Thymus (tissue), 14 donors: ENCODE measurements at places on chromosomes 5 and 9. TPM values are rescaled to one million over a fixed set of nuclear protein-coding genes. Genes with fewer than 3 reads are reported as not detected.

DNA sequence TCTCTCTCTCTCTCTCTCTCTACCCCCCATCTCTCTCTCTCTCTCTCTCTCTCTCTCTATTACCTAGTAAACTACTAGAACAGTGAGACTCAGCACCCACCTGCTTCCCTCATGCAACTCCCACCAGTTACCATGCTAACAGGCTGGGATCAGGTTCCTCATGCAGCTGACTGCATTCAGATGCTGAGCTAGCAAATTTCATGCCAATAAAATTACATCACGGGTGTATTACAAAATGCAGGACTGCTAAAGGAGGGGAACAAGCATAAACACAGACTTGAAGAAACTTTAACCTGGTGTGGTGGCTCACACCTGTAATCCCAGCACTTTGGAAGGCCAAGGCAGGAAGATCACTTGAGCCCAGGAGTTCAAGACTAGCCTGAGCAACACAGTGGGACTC, 76.0 kb downstream of the CEMIP2 start:
- no peak for DNase-seq

The GAPT gene
- 3.1 TPM for polyA plus RNA-seq

The C5orf58 gene
- 0.48 TPM for polyA plus RNA-seq

The ASPN gene
- 3.9 TPM for polyA plus RNA-seq

The PCDHGA3 gene
- 0.11 TPM for polyA plus RNA-seq

GRCh38 chr9:126321742-126322141, 4.9 kb upstream of the MVB12B start:
- no peak for DNase-seq

The CMYA5 gene
- polyA plus RNA-seq = 7.2 TPM

DNA sequence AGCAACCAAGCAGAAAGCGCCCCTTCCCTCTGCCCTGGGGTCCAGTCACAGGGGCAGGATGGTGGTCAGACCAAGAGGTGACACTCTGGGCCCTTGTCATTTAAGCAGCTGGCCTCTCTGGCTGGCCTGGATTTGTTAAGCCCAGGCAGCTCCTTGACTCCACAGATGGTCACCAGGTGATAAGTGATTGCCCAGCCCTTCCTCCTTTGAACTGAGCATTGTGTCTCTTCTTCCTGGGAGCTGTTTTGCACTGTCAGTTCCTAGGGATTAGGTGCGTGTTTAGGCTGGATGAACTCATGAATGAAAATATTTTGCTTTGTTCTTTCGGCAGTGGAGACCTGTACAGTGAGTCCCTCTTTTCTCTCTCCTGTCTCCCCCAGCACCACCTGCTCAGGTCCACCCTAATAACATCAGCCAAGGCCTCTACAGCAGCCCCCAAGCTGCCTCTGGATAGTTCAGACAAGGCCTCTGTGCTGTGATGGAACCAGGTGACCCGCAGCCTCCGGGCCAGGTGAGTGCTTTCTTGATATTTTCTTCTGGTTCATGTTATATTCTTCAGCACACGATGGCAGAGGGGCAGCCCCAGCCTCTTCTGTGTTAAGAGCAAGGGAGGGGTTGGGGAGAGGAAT, 139.7 kb upstream of the PITX1 start:
- no peak for DNase-seq

- no peak for DNase-seq
These were observed 24.0 kb downstream of the SEMA4D start for GRCh38 chr9:89473762-89474469.

The ACTBL2 gene
- 0.07 TPM for polyA plus RNA-seq

DNA sequence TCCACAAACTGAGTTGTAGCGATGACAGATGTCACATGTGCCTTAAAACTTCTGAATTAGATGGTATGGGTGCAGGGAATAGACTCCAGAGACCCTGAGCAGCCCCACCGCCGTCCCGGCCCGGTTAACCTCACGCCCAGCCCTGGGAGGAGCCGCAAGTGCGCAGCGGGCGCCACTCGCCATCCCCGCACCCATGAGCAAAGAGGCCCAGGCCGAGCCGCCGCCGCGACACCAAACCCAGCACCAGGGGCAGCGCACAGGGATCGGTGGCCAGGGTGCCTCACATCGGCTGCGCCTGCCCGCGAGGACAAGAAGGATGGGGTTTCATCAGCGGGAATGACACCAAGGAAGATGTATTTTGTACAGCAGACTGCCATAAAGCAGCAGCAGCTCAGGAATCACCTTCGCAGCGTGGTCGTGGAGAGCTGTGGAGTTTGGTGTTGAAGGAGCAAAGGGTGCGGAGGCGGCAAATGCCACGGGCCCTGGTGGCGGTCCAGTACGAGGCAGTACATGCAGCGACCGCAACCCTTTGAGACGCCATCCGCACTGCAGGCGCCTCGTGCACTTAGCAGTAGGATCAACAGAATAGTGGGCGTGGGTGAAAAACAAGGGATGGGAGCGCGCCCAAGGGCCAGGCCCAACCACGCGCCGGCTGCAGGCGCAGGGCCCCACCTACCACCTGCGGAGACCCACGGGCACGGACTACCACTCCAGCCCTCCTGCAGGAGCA, 89.7 kb downstream of the ZNF366 start:
- no peak for DNase-seq

DNA sequence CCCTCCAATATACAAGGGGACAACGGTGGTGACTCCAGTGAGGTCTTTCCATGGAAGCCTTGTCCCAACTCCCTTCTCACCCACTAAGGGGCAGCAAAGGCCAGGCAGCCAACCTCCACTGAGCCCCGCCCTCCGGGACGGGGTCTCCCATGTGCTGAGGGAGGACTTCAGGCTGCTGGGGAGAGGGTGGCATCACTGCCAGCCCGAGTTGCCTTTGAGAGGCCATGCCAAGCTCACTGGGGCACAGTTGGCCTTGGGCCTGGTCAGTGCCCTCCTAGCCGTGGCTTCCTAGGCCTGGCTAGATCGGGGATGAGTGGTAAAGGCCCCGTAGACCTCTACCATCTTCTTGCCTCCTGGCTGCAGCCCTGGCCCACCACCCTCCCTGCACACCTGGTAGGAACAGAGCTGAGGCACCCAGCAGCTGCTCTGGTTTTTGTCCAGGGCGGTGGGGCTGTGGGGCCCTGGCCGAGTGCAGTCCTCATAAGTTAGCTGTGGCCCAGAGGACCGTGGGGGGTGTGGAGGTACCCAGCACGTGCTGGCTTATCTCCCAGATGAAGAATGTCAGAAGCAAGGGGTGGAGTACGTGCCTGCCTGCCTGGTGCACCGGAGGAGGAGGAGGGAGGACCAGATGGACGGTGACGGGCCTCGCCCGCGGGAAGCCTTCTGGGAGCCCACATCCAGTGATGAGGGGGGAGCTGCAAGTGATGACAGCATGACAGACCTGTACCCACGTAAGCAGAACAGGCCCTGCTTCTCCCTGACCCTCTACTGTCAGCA, 3.2 kb downstream of the SURF2 start:
- DNase-seq = no peak

GRCh38 chr5:141771562-141771961, 89.5 kb upstream of the ARAP3 start:
- DNase-seq = no peak

DNA sequence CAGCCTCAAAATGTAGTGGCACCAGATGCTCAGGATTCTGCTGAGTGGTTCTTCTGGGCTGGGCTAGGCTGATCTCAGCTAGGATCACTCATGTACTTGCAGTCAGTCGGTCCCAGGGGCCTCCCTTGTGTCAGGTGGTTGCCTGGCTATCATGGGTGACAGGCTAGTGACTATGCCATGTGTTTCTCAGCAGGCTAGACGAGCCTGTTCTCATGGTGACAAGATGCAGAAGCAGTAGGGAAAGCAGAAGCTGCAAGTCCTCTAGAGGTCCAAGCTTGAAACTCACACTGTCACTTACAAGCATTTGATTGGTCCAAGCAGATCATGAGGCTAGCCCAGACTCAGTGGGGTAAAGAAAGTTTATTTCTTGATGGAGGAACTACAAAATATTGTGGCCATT, 15.2 kb upstream of the KCNMB1 start:
- DNase-seq = no peak

- DNase-seq = no peak
These were observed 6.3 kb upstream of the TAF11L3 start for GRCh38 chr5:17511775-17512325.
